ENCODE measurements at places on chromosomes 11 and 22.

GRCh38 chr11:29782447-29782846 lies 234.4 kb downstream of the KCNA4 start:
- no peak for DNase-seq

- DNase-seq: no peak
These were observed 745 bp upstream of the ZBTB44 start for GRCh38 chr11:130315354-130315970.

- no peak for DNase-seq
These were observed 90.4 kb downstream of the CWC15 start for GRCh38 chr11:94882931-94883330.

- DNase-seq: no peak
These were observed 5.3 kb upstream of the KLHDC7B start for GRCh38 chr22:50540381-50540780.

GRCh38 chr11:87722756-87723565 lies 452.3 kb downstream of the RAB38 start:
- DNase-seq: no peak

DNA sequence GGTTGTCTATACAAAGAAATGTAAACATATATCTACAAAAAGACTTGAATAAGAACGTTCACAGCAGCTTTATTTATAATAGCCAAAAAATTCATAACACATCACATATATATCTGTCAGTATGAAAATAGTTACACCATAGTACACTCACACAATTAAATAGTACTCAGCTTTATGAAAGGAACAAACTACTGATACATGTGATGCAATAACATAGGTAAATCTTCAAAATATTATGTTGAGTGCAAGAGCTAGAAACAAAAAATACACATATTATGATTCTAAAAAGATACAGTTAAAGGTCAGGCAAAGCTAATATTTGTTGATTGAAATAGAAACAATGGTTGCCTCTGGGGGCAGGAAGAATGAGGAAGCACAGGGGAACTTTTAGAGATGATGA lies 6.6 kb downstream of the MRGPRX2 start:
- no peak for DNase-seq

DNA sequence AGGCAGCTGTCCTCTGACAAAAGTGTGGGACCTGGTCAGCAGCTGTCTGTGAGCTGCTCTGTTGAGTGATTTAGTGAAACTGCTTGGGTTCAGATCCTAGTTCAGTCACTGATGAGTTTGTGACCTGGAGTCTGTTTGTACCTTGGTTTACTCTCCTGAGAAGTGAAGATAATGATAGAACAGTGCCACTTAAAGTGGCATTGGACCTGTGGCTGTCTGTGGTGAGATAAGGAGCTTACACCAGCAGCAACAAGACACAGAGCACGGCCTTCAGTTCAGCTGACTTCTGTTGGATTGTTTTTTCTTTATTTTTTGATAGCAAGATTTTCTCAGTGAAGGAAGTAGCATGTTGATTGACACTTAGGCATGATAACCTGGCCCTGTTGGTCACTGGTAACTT lies 46.2 kb upstream of the CTTN start:
- no peak for DNase-seq
